ENCODE measurements at places on chromosomes 16 and 17.

GRCh38 chr16:22023505-22023904 lies 15.6 kb downstream of the MOSMO start:
- no peak for DNase-seq

DNA sequence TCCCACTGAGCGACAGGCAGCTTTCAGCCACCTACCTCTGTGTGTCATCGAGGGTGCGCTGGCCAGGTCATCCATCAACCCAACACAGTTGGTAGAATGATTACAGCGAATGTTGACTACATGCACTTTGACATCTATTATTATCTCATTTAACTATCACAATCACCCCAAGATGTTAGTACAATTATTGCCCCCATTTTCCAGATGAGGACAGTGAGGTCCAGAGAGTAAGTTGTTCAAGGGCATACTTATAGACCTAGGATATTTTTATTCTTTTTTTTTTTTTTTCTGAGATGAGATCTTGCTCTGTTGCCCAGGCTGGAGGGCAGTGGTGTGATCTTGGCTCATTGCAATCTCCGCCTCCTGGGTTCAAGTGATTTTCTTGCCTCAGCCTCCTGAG lies 8.3 kb upstream of the ITGAM start:
- no peak for DNase-seq

GRCh38 chr17:66930933-66931332 lies 33.6 kb upstream of the CACNG4 start:
- no peak for DNase-seq

DNA sequence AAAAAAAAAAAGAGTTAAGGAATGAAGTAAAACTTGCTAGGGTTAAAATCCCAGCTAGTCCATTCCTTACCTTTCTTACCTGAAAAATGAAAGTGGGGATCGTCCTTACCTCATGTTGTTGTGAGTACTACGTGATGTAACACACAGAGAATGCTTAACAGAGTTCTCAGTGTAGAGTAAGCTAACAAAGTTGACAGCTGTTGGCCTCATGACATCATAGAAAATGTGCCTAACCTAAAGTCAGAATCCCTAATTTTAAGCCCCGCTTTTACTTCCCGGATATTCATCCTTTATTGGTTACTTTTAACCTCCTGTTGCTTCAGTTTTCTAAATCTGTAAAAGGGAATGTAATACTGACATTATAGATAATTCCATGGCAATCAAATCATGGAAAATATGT lies 505.8 kb upstream of the HSBP1 start:
- DNase-seq: no peak

DNA sequence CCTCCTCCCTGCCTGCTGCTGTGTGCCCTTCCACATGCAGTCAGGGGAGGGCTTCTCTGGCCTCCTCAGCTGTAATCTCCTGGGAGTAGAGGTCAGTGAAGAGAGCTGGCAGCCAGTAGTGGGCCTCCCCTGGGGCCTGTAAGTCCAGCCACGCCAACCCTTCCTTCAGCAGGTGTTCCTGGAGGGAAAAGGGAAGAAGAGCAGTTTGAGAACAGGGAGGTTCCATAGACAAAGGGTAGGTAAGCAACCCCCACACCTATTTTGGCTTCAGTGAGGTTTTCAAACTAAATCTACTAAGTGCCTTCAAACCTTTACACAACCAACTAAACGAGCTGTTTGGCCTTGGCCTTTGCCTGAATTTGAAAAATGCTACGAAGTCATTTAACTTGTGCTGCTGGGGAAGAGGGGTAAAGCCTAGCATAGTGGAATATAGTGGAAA lies 14.2 kb downstream of the SNF8 start:
- no peak for DNase-seq

DNA sequence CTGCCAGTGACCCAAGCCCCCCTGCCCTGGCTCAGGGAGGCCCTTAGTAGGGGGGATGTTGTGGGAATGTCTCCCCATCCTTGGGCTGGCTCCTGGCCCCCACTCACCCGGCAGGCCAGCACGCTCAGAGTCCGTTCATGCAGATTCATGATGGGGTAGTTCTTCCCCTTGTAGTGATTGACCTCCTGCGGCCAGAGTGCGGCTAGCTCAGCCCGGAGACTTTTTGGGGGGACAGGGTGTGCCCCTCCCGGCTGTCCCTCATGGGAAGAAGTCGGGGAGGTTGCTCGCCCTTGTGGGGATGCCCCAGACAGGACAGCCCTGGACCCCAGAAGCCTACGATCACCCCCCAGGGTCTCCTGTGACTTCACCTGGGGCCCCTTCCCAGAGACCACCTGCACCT lies 4.0 kb downstream of the NPB start:
- DNase-seq: no peak
